ENCODE measurements at places on chromosomes 7 and 10.
A peak's percentile ranks its signal among the peaks of the same experiment; 100 is the strongest.

DNA sequence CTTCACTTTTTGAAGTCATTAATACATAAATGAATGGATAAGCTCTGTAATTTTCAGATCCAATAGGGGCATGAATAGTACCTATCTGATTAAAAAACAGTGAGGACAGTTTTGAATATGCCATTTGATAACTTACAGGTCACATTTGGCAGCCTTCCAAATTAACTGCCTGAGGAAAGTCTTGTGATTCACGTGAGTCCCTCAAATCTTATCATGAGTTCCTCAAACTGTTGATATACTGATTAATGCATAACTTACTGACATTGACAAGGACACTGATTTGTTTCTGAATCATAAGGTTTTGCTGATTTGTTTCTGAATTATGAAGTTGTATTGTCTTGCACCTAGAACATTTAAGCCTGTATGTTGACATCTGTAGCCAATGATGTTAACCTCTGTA lies 55.1 kb downstream of the ANKMY2 start:
- DNase-seq, result no peak

- DNase-seq, result peak; percentile 52
Observed at GRCh38 chr7:1651031-1651446, 19.0 kb upstream of the ELFN1 start.

DNA sequence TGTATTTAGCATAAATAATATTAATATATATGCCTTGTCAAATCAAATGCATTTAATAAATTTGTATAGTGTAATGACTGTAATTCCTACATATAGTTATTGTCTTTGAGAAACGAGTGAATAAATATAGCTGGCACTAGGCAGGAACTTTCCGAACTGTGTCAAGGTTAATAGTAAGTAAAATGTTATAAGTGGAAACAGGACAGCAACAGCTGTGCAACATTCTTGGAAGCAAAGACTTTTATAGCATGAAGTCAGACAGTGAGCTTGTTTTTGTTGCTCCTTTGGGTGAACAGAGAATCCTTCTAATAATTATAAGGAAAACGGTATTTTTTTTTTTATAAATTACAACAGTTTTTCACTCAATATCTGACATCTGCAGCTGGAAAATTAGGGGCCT lies 14.0 kb upstream of the EXOC6 start:
- no peak for DNase-seq

DNA sequence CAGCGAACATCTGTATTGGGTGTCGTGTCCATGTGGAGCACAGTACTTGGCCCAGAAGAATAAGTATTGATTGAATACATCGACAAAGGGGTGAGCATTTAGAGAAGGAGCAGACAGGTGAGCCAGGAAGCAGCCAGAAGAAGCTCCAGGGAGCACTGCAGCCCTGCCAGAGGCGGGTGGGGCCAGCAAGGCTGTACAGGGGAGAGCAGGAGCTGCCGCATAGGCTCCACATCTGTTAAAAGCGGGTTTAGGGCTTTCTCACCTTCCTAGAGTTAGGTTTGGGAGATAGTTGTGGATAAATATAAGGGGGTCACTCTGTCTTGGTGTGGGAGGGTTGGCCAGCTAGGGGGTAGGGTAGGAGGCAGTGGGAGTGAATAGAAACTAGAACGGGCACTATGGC lies 1.3 kb upstream of the CPA1 start:
- no peak for DNase-seq

GRCh38 chr7:37065779-37066271 lies 341.5 kb upstream of the AOAH start:
- no peak for DNase-seq

GRCh38 chr10:122176232-122177213 lies 94.6 kb upstream of the BTBD16 start:
- no peak for DNase-seq

DNA sequence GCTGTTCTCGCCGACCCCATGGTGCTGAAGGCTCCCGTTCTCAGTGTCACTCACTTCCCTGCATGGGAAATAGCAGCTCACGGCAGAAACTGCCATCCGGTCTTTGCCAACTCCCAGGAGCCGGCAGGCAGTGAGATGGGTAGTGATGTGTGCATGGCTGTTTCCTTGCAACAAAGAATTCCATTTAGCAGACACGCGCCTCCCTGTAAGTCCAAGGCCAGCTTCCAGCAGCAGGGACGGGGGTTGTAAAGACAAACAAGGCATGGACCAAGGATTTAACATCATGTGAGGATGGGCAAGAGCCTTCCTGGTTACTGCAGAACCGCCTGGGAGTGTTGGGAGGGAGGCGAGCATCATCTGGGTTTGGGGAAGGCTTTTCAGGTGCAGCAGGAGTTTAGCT lies 273.1 kb downstream of the GLRX3 start:
- DNase-seq, result no peak

DNA sequence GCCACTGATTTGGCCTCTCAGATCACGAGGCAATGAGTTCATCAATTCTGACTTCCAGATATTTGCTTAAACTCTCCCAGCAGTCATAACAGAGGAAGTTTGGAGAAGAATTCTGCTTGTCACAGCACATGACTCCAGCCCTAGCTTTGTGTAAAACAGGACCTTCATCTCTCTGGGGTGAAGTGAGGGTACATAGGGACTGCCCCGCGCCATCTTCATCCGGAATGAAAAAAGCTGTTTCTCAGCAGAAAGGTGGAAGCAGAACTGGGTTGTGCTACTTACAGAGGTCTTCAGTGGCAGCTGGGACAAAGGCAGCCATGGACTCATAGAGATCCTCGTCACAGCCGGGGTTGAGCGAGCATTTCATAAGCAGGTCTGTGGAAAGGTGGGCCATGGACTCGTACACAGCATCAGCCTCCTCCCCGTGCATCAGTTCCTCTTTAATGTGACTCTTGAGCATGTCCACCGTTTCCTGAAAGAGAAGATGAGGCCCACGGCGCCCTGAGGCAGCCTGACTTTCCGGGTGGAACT lies 58.4 kb upstream of the TM9SF3 start:
- no peak for DNase-seq

DNA sequence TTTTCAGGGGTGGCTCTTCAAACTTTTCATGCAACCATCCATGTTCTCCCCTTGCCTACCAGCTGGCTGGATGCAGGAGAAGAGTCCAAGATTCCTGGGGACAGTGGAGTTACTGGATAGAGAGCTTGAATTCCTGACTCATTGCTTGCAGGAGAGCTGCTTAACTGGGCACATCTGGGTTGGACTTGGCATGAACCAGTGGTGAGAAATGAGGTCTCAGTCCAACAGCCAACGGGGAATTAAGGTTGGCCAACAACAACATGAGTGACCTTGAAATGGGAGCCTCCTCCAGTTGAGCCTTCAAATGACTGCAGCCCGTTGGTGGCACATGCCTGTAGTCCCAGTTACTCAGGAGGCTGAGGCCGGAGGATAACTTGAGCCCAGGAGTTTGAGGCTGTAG lies 58.1 kb upstream of the OPN4 start:
- DNase-seq, result no peak

DNA sequence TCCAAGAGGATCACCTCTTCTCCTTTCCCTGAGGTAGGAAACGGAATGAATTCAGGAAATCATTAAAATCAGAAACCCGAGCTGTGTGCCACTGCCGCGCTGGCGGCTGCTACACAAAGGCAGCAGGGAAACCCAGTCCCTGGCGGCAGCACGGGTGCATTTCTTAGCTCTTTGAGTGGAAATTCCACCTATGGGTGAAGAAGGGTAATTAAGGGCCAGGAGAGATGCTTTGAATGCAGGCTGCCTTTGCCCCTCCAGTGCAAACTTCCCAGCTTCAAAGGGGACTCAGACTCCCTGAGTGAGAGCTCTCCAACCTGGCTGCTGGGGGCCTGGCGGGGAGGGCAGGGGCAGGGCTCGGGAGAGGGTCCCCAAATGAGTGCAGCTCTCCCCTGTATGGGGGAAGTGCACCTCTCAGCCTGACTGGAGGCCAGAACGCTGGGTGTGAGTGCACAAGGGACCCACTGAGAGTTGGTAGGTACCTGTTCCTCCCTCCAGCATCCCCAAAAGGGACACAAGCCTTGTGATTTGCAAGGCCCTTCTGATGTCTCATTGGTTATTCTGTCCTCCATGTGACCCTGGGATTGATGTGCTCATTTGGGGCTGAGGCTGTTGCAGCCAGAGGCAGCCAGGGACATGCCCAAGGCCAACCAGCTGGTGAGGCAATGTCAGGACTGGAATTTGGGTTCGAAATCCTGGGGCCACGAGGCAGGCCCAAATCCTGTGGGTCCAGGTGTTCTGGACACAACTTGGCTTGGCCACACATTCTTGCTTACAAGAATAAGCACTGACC lies 16.3 kb upstream of the ZMIZ1 start:
- DNase-seq, result peak; percentile 66

DNA sequence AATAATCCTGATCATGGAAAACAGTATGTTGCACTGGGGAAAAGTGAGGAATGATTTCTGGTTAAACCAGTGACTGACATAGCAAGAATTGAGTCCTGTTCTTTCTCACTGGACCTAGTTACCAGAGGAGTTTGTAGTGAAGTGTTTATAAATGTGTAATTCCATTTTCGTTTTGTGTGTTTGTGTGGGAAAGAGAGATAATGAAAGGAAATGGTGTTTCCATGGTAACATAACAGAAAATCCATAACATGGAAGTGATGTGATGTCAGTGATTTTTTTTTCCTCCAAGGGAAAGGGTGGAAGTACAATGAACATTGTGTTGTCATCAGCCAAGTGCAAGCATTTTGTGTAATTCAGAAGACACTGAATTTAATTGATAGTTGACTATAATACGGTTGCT lies 283.9 kb downstream of the PLXDC2 start:
- peak; percentile 4 for DNase-seq

GRCh38 chr7:139908792-139909191 lies 79.7 kb downstream of the TBXAS1 start:
- DNase-seq, result no peak

GRCh38 chr10:49243610-49244283 lies 55.2 kb upstream of the C10orf71 start:
- DNase-seq, result no peak

- peak; percentile 57 for DNase-seq
Observed at GRCh38 chr10:44384601-44385025, 284 bp downstream of the CXCL12 start.

DNA sequence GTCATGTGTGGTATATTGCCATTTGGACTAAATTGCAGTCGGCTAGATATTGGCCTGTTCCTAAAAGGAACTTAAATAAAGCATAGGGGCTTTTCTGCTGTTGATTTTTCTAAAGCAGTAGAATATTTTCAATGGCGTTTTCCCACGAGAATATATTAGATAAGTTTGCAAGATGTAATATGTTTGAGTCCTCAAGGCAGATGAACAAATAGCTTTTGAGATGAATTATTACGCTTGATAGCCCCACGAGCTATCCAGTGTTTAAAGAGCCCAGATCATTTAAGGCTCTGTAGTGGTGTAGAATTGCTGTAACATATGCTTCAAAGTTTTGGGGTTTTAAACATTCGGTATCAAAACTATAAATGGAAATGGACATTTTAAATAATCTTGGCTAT lies 2.9 kb downstream of the CELF2 start:
- no peak for DNase-seq

DNA sequence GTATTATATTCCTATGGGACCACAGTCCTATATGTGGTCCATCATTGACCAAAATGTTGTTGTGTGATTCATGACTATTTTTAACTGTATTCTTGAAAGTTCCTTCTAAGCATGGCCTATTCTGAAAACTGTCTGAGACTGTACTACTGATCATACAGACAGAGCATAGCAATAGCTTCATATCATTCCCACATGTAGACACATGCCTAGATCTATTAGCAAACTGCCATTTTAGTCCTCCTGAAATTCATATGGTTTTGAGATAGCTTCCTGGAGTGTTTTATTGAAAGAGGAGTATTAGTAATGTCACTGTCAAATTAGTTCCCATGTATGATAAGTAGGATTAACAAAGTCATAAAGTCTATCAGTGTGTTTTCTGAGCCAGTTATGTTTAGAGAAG lies 157.5 kb downstream of the BMPER start:
- DNase-seq, result no peak

- no peak for DNase-seq
Observed at GRCh38 chr7:114426824-114427223, 12.2 kb downstream of the FOXP2 start.

DNA sequence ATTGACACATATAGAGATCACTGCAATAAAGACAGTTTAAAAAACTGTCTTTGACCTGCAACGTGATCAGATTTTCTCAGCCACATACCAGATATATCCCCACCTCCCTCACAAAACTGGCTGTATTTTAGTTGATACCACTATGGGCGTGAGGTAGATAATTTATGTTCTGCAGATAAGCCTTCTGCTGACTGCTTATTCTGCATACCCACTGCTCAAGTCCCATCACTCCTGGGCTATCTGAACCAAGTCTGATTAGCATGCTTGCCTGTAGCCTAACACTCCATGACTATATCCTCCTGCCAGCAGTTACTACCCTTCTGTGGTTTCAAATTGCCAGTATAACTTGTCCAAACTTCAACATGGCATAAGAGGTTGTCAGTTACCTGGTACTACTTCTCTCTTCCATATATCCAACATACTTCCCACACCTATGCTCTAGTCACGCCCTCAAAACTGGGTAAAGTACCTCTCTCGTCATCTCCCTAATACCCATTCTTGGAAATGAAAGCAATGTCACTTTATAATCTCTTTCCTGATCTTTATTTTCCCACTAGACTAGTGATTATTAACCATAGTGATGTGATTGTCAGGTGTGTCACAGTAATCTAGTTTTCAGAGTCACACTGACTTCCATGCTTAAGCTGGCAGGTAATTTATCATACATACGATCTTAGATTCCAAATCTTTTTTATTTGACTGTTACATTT lies 70.7 kb downstream of the MALSU1 start:
- DNase-seq, result no peak

- DNase-seq, result no peak
Observed at GRCh38 chr7:157043745-157044144, 33.3 kb upstream of the MNX1 start.

GRCh38 chr7:37741776-37742175 lies 58.2 kb downstream of the GPR141 start:
- no peak for DNase-seq

DNA sequence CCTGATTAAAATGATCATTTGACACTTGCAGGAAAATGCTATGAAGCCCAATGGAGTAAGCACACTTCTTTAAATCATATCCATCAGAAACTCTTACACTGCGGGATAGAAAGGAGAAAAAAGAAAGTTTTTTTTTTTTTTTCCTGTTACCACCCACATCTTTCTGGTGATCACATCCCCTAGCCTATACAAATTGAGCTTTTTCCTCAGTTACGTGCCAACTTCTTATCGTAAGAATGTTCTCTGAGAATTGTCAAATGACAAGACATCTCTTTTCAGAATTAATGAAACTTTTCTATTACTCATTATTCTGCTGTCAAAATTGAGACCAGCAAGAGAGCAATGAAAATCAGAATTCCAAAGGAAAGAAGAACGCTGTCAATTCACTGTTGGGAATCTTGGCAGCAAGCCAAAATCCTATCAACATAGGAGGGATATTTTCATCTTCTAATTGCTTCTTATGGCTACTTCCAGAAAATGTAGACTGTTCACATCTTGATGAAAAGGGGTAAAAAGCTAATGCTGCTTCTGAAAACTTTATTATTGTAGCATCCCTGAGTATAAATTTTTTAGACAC lies 179.5 kb downstream of the ADAM12 start:
- DNase-seq, result no peak

- no peak for DNase-seq
Observed at GRCh38 chr10:26486990-26487850, 49.1 kb downstream of the APBB1IP start.

- DNase-seq, result no peak
Observed at GRCh38 chr7:117673367-117673766, 193.5 kb downstream of the CFTR start.

GRCh38 chr7:77944183-77945182 lies 145.9 kb downstream of the PHTF2 start:
- DNase-seq, result no peak

- DNase-seq, result no peak
Observed at GRCh38 chr10:128469515-128469914, 343.3 kb upstream of the MKI67 start.

- DNase-seq, result no peak
Observed at GRCh38 chr7:115005953-115006352, 84.1 kb downstream of the MDFIC start.
